ENCODE measurements at places on chromosomes 11 and 22.
A peak's percentile ranks its signal among the peaks of the same experiment; 100 is the strongest.

- DNase-seq = no peak
Observed at GRCh38 chr22:22196018-22196533, 48.5 kb upstream of the VPREB1 start.

- DNase-seq = no peak
Observed at GRCh38 chr11:89498845-89499448, 7.8 kb upstream of the NOX4 start.

DNA sequence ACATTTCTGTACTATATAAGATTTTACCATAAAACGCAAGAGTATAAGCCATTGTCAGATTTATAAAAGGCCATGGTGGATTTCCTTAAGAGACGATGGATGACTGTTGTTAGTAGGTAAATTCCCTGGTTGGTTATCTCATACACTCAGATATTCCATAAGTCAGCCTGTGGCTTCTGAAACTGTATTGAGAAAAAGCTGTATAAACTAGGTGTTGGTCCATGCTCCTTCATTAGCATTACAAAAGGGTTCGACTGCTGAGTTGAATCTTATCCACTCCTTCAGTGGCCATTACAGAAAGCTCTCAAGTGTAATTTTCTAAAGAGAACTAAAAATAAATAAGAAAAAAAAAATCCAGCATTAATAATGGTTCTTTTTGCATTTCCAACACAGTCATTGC, 5.3 kb downstream of the GRAP2 start:
- no peak for DNase-seq

GRCh38 chr22:22817468-22818201, 70.0 kb upstream of the IGLL5 start:
- DNase-seq = no peak

GRCh38 chr11:18633256-18634139, 644 bp downstream of the SPTY2D1 start:
- DNase-seq = no peak

- no peak for DNase-seq
Observed at GRCh38 chr11:120554766-120555432, 43.4 kb downstream of the GRIK4 start.

DNA sequence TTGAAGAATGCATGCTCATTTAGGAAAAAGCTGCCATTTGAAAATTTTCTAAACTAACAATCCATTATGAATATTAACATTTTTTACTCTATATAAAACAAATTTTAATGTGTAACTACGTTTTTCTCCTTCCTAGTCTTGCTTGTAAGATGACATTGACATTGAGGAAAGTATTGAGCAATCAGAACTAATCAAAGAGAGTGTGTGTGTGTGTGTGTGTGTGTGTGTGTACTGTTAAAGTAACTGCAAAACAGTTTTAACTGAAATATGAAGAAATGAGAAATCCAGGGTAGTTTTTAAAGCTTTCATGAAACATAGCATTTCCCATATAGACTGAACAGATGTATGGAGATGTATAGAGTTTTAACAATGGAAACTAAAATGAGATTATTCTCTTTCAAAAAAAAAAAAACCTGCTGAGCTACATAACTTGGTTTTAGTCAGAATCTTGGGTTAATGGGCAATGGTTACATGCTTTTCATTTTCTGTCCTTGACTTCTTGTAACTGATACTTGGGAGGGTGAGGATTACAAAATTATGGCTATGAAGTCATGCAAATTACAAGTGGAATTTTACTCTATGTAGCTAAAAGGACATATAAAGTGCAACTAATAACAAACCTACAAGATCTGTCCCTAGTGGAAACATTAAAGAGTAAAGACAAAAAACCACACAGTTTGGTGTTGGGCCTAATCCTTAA, 2.0 kb downstream of the PDGFD start:
- no peak for DNase-seq

DNA sequence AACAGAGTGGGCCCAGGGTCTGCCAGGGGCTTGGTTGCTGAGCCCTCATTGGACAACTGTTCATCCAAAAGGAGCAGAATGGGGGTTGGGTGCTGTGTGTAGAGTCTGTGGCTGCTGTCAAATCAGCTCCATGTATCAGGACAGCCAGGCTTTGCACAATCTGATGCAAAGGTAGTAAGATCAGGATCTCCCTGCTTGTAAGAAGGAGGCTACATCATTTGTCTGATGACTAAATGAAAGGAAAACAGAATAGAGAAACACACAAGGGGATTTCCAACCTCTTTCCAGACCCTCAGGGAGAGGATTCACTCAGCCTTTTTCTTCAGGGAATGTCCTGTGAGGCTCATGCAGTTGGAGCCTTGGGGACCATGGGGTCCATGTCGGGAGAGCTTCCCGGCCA, 7.2 kb downstream of the MICAL2 start:
- no peak for DNase-seq

DNA sequence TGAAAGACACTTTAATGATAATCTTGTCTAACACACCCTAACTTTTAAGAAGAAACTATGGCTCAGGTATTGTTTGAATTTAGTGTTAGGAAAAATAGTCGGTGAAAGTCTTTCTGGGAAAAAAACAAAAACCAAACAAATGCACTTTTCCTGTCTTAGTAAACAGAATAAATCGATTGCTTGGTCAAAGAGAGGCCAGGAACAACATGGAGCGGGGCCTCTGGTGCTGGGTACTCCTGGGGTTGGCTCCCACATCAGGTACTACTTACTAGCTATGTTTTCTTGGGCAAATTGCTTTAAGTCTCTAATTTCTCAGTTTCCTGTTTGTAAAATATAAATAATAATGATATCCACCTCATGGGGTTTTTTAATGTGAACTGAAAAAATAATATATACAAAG, 46.8 kb downstream of the NAV2 start:
- DNase-seq = no peak

DNA sequence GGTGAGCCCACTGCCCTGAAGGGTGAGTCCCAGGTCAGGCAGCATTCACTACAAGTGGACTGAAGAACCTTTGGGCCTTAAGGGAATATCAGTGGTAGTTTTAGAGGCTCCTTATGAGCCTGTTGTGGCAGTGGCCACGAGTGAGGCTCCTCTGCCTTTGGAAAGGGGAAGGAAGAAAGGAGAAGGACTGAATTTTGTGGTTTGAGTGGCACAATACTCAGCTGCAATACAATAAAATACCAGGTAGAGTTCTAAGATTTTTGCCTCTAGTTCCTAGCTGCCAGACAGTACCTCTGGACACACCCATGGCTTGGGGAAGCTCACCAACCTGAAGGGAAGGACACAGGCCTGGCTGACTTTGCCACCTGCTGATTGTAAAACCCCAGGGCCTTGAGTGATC, 260.9 kb downstream of the DYNC2H1 start:
- DNase-seq = no peak

GRCh38 chr22:20090730-20091240, 10.7 kb downstream of the DGCR8 start:
- no peak for DNase-seq

GRCh38 chr22:26555478-26555877, 34.5 kb downstream of the TPST2 start:
- DNase-seq = no peak

GRCh38 chr22:27982630-27983180, 63.6 kb upstream of the PITPNB start:
- no peak for DNase-seq

DNA sequence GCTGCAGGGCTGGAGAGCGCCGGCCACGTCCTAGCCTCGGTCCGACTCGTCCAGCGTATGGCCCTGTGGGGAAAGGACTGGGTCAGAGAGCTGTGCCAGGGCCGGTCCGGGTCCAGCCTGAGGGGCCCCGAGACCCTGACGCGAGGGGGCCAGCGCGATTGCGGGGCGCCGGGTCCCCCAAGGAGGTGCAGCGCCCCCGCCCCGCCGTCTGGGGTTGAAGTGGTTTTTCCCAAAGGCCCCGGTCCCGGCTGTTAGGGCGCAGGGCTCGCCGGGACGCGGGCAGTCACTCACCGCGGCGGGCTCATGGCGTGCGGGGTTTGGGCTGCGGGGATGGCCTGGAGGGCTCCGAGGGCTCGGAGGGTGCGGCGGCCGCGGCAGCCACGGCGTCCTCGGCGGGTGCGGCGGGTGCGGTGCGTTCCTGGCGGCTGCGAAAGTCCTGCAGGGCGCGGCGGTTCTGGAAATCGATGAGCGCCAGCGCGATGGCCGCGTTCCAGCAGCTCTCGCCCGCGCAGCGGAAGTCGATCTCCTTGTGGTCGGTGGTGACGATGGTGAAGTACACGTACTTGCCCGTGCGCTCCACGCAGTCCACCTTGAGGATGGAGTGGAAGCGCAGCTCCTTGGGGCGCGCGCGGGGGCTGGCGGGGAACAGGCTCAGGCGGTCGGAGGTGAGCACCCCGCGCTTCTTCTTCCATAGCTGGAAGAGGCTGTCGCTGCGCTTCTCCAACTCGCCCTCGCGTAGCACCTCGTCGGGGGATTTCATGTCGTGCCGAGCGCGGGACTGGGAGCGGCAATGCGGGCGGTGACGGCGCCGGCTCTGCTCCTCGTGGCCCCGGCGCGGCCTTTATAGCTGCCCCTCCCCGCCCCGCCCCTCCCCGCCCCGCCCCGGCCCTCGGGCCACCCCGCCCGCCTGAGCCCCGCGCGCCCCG, at the start of gene PHLDA2:
PHLDA2 (minus strand) TSS at position 816 of the 926 bp plus-strand sequence; CDS start at position 760, 56 bp downstream.
- DNase-seq = peak; percentile 26

DNA sequence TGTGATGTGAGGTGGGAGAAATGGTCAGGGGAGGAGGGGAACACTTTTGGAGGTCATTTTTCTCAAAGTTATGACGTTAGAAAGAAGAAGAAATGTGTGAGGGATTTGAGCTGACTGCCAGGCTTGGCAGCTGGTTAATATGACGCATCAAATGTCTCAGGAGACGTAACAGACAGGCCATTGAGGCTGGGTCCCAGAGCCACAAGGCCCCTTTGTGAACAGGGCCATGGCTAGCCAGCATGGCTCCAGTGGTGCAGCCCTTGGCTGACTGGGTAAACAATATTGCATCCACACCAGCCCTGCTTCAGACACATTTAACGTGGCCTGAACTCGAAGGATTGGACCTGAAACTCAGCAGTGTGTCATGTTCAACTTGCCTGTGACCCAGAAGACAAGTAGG, 34.3 kb downstream of the AMOTL1 start:
- DNase-seq = no peak

DNA sequence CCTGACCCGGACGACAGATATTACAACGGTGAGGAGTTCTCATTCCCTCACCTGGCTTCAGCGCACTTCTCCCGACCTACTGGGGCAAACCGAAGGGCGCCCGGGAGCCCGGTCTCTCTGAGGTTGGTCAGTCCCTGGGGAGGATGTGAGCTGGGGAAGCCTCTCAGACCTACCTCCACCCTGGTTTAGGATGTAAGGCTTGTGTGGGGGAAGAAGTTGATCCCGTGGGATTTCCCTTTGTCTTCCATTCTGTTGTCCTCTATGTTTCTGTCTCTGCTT, 12.3 kb downstream of the ROBO3 start:
- no peak for DNase-seq

DNA sequence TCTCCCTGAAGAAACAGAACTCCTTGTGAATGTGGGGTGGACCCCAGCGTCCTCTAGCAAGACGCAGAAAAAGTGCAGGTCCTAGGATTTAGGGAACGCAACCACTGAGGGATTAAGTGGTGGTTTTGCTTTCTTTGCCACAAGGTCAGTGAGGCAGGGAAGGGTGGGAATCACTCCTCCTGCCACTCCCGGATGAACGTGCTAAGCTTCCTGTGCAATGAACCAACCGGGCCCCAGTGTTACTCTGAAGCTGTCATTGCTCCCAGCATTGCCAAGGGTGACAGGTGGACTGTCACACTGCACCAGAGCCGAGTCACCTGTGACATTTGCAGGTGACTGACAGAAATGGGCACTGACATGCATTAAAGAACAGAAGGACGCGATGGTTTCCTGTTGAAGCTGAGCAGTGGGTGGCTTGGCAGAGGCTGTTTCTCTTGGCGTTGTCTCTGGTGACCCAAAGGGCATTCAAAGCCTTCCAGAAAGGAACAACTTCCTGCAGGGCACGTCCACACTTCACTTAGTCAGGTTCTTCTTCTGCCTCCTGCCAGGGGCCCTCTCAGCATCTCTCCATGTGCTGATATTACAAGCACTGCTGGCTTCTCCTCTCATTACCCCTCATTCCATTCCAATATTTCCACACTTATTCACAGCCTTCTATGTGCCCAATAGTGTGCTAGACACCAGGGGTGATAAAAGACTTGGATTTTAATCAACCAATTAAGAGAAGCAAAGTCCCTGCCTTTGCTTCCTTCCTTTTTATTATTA, 9.7 kb downstream of the KIRREL3 start:
- DNase-seq = no peak

- peak; percentile 37 for DNase-seq
Observed at GRCh38 chr22:32660292-32660691, 141.2 kb upstream of the TIMP3 start.

- no peak for DNase-seq
Observed at GRCh38 chr22:40890881-40891280, 29.0 kb upstream of the DNAJB7 start.

- no peak for DNase-seq
Observed at GRCh38 chr22:40271440-40271839, 74.9 kb upstream of the ADSL start.

DNA sequence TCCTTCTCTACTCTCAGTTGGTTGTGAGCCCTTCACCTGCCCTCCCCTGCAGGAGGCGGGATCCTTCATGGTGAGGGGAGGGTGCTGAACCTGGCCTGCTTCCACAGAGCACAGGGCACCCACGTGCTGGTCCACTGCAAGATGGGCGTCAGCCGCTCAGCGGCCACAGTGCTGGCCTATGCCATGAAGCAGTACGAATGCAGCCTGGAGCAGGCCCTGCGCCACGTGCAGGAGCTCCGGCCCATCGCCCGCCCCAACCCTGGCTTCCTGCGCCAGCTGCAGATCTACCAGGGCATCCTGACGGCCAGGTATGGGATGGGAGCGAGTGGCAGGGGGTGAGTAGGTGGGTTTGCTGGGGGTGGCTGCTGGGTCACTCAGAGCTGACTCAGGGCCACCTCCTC, 6.3 kb downstream of the SSH3 start:
- no peak for DNase-seq

- no peak for DNase-seq
Observed at GRCh38 chr11:87819151-87819550, 356.1 kb downstream of the RAB38 start.

- DNase-seq = no peak
Observed at GRCh38 chr11:128066399-128066798, 521.0 kb downstream of the ETS1 start.

DNA sequence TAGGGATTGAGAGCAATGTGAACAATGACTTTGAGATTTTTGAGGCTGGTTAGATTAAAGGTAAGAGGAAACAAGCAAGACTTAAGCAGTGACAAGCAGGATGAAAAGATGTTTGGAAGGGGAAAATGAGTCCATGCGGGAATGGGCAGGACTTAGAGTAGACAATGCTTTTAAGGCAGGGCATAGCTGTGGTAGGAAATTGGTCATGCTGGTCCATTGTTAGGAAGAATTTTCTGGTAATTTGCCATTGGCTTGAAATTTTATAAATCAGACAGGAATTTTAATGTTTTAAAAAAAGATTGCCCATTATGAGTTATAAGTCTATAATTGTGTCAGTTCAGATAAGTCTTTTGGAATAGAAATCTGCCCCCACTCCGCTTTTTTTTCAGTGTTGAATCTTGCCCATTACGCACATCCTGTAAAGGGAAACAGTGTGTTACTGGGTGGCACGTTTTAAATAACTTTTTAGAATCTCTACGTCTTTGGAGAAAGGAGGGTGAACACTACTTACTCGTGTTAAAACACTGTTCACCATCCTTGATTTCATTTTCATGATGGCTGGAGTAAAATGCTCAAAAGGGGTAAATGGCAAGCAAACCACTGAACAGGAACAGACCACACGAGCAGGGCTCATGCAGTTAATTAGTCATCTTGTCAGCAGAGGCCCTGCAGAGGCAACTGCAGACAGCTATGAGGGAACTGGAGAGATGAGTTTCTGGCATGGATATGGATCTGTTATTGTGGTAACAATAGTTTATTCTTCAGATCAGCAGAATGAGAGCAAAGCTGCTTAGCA, 25.0 kb downstream of the SWAP70 start:
- no peak for DNase-seq

Measured in activated naive CD4-positive, alpha-beta T cell (primary cell).